ENCODE measurements at places on chromosomes 7 and 10.

GRCh38 chr7:22418251-22419046, 61.5 kb upstream of the RAPGEF5 start:
- DNase-seq: no peak

DNA sequence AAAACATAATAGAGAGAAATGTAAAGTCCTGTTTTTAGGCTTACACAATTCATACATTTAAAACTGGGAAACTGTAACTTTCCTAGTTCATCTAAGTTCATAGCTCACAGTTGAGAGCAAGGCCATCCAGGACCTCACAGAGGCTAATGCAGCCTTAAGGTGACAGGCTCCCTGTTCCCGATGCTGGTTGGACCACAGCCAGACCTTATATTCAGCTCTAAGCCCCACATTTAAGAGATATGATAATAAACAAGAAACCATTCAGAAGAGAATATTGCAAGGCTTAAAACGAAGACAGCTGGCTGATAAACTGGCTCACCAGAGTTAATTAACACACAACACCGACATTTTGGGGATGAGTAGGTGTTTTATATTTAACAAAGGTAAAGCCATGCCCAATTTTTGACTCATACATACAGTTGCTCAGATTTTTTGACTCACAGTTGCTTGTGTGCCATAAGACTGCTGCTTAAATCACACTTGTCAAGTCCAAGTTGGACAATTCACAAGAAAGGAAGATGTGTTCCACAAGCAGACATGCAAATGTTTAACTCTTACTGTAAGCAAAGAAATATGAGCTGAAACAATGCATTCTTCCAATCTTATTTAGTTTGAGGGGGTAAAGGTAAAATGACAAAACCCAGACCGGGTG, 41.1 kb upstream of the TMEM213 start:
- peak; percentile 9 for DNase-seq

DNA sequence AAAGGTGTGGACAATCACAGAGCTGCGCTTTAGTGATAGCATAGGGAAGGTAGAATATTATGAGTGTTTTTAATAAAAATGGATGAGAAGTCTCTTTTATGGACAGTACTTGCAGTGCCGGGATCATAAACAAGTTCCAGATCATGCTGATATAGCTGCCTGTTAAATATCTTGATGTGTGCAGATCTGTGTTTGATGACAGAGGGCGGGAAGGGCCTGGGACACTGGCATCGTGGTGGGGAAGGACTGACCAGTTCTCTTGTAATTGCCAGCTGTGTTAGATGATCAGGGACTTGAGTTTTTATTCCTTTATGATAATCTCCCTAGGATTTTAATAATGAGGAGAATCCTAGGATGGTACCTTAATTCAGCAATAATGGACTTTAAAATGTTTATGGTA, 14.6 kb downstream of the SND1 start:
- DNase-seq: no peak

- no peak for DNase-seq
Observed at GRCh38 chr10:119677904-119678755, 26.9 kb downstream of the BAG3 start.

- no peak for DNase-seq
Observed at GRCh38 chr10:52256832-52257691, 57.0 kb upstream of the DKK1 start.

GRCh38 chr7:117134411-117134810, 181.1 kb downstream of the ST7 start:
- no peak for DNase-seq

GRCh38 chr7:75771224-75771623, 787 bp downstream of the CCL26 start:
- DNase-seq: no peak

DNA sequence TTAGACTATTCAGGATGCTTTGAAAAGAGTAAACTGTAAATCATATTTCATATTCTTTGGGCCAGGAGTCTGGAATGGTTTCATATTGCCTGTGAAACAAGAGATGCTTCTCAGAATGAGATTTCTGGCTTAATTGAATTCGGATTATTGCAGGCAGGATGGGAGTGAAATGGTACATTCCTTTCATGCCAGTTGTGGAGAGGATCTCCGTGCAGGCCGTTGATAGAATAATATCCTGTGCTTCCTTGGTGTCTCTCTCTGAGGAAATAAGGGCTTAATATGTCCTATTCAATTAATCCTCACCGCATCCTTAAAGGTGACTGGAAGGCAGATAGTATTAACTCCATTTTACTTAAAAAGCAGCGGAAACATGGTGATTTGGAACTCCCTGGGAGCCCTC, 56.6 kb downstream of the CUX1 start:
- no peak for DNase-seq

- DNase-seq: no peak
Observed at GRCh38 chr10:80320377-80320776, 30.9 kb upstream of the MAT1A start.

GRCh38 chr7:24982917-24983316, 2.9 kb upstream of the OSBPL3 start:
- DNase-seq: no peak

DNA sequence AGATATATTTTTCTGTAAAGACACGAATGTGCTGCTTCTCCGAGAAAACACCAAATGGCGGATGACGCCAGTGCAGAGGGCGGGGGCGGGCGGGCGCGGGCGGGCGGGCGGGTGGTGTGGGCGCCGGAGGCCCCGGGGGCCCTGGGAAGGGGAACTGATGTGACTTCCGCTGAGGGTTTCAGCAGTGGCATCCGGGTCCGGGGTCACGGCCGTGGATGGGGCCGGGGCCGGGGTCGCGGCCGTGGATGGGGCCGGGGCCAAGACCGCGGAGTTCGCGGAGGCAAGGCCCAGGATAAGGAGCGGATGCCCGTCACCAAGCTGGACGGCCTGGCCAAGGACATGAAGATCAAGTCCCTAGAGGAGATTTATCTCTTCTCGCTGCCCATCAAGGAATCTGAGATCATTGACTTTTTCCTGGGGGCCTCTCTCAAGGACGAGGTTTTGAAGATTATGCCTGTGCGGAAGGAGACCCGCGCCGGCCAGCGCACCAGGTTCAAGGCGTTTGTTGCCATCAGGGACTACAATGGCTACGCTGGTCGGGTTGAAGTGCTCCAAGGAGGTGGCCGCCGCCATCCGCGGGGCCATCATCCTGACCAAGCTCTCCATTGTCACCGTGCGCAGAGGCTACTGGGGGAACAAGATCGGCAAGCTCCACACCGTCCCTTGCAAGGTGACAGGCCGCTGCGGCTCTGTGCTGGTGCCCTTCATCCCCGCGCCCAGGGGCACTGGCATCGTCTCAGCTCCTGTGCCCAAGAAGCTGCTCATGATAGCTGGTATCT, 20.3 kb upstream of the IGF2BP3 start:
- no peak for DNase-seq

- DNase-seq: no peak
Observed at GRCh38 chr10:124997771-124998623, 56.1 kb downstream of the ZRANB1 start.
